Stimulated activated effector memory CD8-positive, alpha-beta T cell treated with anti-CD3 and anti-CD28 coated beads, Interleukin-12 subunit alpha, Interleukin-12 subunit beta, amount 100 ng/mL, for 72 hours (primary cell): ENCODE measurements at places on chromosomes 2 and 18.

DNA sequence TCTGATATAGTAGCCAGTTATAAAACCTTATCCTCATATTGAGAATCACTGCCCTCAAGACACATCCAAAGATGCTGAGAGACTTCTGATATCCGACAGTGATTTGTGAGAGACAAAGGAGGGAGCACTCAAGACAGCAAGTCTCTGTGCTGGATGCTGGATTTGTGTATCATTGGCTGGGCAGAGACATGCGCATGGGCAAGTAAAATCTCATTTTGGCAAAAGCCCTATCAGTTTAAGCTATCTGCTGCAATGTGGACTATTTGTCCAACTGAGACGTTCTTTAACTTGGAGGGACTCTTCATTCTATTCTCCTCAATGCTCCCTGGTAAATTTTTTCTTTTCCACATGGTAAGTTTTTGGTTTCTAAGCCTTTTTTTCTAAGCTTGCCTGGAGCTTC, 107.5 kb downstream of the SS18 start:
- DNase-seq = no peak

DNA sequence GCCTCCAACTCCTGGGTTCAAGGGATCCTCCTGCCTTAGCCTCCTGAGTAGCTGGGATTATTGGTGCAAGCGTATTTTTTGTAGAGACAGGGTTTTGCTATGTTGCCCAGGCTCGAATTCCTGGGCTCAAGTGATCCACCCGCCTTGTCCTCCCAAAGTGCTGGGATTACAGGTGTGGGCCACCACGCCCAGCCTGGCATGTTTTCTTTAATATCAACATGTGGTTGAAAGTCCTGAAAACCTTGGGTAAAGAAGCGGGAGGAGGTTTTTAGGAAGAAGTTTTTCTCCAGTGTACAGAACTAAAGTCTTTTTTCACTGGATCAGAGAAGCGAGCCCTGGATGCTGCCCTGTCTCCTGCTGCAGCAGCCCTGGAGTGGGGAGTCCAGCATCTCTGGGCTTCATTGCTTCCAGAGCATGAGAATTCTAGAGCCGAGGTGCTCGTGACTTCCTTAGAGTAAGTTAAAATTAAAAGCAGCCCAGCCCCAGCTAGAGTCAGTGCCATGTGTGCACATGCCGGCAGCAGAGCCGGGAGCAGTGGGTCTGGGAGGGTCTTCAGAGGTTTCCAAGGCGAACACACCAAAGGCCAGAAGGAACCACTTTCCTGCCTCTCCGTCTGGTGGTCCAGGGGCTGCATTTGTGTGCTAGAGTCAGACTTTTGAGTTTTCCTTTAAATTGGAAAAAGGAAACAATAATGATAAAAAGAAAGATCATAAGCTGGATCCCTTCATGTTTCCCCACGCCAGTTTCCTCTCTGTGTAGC, 31.2 kb downstream of the ITGB1BP1 start:
- no peak for DNase-seq

DNA sequence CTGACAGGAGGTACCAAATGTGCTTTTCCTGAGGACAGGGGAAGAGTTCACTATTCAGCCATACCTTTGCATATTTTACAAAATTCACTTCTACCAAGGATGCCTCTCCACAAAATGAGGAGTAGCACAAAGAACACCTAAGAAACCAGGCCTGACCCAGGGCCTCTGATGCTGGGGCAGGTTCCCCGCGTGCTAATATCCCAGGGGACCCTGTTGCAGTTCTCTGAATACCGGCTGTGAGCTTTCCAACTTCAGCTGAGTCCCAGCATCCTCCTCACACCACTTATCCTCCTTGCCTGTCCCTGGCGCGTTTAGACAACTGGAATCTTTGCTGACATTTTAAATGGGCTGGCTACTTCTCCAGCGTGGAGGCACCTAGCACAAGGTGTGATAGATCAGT, 142.3 kb downstream of the BCL2 start:
- DNase-seq = no peak

DNA sequence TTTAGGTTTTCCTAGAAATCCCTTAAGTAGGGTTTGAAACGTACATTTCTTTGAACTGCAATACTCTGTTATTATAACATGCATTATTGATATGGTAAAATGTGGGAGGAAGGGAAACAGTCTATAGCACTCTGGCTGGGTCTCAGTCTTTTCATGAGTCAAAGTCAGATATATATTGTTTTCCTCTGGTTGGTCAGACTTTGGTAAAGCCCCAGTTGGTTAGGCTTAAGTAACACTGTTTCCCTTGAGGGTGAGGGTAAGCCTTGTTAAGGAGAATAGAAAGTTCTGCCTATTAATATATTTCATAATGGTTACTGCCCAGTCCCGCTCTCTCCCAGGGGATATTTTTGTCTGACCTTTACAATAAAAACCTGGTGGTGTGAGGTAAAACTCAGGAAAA, 44.7 kb upstream of the TNP1 start:
- DNase-seq = no peak

DNA sequence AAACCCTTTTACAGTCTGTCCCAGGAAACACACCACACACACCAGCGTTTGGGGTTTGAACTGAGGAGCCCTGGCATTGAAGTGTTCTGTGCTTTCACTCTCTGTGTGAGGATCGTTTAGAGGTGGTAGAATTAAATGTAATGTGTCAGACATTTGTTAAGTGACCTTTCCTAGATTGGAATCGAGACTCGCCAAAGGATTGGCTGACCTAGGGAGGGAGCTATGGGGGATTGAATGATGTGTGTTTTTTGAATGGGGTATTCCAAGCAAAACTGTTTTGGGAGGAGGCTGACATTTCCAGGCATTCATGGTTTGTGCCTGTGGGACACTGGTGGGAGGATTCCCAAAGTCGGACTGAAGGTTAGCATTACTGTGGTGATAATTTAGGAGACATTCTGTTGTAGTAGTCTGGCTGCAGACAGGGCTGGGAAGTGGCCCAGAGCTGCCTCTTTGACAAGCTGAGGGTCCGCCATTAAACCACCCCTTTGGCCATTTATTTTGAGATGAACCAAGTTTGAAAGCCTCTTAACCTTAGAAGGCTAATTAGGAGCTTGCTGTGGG, 1.7 kb downstream of the MYO1B start:
- no peak for DNase-seq

DNA sequence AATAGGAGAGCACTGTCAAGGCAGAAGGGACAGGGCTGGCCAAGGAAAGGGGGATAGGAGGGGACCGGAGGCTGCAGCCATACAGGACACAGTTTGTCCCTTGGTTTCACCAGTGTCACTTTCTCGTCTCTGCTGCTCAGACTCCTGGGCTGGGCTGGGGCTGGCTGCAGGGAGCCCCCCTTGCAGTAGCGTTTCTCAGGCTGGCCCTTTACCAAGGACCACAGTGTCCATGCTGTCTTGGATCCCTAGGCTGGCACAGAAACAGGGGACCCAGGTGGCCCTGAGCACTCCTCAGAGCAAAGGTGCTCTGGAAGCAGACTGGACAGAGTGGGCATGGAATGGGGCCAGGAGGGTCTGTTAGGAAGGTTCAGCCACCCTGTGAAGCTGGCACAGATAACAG, 34.8 kb downstream of the ATOH8 start:
- DNase-seq = no peak

- no peak for DNase-seq
Observed at GRCh38 chr18:33369711-33370449, 70.6 kb downstream of the CCDC178 start.

GRCh38 chr2:152585830-152586484, 131.3 kb downstream of the PRPF40A start:
- DNase-seq = no peak

DNA sequence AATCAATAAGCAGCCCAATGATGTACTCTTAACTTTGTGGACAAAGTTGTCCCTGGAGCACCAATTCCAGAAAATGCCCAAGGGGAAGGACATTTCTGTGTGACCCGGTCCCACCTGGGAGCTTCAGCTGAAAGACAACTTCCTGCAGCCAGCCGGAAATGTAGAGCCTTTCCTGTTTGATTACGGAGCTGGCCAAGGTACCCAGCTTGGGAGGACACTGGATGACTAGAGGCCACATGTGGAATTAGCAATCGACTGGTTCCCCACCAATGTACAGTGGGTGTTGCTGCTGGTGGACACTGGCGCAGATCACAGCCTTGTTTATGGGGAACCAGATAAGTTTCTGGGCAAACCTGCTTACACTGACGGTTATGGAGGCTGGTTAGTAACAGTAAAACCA, 53.0 kb upstream of the ZC3H15 start:
- DNase-seq = no peak

- DNase-seq = no peak
Observed at GRCh38 chr2:3927031-3927430, 223.7 kb downstream of the DCDC2C start.

- DNase-seq = no peak
Observed at GRCh38 chr2:171979103-171979502, 20.6 kb upstream of the METAP1D start.

GRCh38 chr2:27316655-27317412, 6.1 kb downstream of the MPV17 start:
- DNase-seq = no peak

DNA sequence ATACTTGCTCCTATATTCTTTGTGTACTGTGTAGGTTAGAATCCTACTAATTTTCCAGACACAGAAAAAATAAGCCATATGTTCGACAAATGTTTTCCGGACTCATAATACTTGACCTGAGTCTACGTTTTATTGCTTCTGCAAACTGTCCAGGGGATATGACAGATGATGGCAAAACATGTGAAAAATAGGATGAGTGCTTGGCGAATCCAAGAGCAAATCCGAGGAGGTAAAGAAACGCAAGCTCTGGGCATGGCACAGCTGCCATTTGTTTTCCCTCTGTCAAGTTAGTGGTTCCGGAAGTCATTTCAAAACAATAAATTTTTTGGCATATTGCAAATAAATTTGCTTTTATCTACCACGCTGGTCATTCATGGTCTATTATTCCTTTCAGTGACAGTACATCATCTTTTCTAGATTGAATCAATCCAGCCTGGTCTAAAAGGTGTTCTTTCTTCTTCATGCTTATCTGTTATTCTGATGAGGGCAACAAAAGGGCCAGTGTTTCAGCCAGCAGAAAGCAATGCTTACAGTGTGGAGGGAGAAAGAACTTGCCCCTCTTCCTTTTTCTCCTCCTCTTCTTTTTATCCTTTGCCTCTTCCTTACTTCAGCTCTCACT, 476.1 kb upstream of the SOX11 start:
- DNase-seq = no peak

DNA sequence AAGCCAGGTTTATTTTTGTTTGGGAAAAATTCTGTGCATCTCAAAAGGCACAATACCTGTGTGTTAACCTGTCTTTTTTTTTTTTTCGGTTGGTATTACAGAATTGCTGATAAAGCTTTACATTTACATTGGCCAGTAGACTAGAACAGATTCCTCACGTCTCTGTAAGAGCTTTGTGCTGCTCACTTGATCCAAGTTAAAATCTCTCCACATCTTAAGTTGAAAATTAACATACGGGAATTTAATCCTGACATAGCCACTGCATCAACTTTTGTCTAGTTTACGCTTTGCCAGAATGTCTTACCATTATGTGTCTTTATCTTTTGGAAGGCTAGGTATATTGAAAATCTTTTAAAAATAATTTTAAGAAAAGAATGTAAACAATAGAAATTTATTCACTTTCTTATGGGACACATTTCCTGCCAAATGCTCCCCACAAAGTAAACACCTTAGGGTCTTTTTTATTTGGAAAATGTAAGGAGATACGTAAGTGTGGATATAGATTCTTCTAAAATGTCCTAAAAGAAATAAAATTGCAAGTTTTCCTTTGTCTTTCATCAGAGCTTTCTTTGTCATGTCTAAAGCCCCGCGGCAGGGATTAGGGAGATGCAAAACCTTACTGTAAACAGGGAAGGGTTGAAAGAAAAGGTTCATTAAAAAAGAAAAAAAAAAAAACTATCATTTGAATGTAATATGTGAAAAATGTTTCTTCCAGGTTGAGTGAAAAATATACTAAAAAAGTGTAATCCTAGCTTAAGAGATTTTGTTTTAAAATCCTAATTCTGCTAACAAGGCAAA, 912.8 kb downstream of the NRXN1 start:
- DNase-seq = no peak

DNA sequence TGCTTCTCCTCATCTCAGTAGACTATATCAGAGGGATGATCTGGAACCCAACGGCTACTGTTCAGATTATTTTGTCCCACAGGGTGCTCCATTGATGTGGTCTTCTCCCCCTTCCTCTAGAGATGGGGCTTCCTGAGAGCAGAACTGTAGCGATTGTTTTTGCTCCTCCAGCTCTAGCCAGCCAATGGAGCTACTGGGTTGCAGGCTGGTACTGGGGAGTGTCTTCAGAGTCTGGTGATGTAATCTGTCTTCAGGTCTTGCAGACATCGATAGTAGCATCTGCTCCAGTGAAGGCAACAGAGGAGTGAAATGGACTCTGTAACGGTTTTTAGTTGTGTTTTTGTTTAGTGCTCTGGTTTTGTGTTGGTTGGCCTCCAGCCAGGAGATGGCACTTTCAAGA, 621.9 kb downstream of the RNF144A start:
- DNase-seq = no peak

DNA sequence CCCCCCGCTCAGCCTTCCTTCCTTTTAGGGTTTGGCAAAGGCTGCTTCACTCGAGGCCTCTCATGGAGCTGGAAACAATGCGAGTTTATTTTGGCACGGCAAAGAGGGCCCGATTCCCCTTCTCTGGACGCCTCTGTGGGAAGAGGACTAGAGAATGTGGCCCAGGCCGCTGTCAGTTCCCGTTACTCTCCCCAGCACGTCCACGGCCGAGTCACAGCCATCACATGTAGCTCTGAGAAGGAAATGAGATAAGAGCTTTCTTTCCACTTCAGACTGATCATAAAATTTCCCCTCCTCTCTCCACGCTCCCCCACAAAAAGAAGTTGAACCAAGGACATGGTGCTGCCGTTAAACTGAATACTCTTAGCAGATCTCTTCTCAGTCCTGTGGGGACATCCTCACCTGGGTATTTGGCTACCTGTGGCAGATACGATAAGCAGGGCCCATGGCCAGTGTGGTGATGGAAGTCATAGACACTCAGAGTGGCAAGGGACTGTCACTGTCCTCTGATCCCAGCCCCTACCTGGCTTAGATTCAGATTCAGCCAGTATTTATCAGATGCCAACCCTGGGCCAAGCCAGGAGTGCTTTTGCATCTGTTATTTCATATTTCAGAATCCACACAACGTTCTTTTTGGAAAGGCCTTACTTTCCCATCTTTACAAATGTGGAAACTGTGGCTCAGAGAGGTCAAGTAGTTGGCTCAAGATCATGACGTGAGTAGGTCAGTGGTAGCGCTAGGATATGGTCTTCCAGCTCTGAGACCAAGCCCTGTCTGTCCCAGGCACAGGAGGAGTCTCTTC, 101.2 kb downstream of the MCFD2 start:
- DNase-seq = no peak
